Glutamatergic neuron (in vitro differentiated cells): ENCODE measurements at places on chromosomes 7 and 10. TPM values are rescaled to one million over a fixed set of nuclear protein-coding genes. Genes with fewer than 3 reads are reported as not detected.

DNA sequence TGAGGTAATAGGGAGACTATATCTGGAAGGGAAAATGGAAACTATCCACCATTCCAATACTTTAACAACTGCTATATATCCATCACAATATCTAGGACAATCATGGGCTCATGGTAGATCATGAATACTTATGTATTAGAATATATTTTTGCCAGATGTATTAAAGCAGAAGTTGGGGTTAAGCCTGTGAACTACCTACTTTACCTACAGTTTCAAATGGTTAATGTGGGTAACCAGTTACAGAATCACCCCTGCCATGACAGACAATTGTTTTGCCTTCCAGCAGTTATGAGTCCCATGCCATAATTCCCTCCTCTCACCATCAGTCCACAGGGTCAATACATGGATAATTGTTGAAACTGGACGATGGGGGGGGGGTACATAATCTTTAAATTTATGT lies 29.9 kb upstream of the RAPGEF5 start:
- DNase-seq: no peak

GRCh38 chr10:92413011-92413410 lies 122.0 kb downstream of the MARCHF5 start:
- no peak for DNase-seq

Gene CHST15
- total RNA-seq: 2.4 TPM

DNA sequence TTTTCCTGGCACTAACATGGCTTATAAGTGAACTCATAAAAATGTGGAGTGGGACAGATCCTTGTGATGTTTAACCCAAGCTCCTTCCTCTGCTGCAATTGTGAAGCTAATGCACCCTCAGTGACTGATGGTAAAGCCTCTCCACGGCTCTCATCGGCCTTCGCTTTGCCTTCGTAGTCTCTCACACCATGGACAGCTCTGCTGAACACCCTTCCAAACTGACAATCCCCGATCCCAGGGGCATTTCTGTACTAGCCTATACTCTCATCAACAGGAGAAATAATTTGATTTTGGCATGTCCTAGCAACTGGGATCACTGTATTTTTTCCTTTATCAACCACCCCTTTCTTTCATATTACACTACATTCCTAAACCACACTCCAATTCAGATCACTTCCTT lies 6.1 kb downstream of the ZNF777 start:
- DNase-seq: no peak

- no peak for DNase-seq
Measured at GRCh38 chr10:122455376-122456079, 1.1 kb downstream of the ARMS2 start.

DNA sequence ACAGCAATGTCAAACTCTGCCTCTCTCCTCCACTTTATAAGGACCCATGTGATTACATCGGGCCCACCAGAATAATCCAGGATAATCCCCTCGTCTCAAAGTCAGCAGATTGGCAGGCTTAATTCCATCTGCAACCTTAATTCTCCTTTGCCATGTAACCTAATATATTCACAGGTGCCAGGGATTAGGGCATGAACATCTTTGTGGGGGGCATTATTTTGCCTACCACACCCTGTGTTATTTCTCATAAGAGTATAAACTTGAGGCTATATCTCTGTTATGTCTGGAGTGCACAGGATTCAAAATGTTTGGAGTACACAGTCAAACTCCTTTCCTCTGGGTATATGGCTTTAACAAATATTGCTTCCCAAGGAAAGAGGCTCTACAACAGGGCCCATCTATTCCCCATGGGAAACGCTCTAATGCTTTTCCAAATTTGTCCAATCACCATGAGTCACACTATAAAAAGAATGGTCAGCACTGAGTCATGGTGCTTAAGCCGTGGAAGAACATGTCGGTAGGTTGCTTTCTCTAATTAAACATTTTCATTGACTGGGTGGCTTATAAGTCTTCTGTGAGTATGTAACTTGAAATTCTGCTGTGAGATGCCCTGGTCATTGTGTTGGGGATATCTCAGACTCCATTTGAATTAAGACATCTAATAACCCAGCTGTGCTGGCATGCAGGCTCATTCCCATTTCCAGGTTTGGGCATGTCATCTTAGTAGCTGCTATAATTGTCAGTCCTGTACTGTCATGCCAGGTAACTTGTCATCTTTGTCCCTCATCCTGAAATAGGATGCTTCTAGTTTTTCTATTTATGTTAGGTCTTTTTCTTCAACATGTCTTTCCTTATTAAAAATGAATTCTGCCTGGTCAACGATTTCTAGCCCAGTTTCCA lies 11.5 kb upstream of the AKR1B10 start:
- DNase-seq: no peak

DNA sequence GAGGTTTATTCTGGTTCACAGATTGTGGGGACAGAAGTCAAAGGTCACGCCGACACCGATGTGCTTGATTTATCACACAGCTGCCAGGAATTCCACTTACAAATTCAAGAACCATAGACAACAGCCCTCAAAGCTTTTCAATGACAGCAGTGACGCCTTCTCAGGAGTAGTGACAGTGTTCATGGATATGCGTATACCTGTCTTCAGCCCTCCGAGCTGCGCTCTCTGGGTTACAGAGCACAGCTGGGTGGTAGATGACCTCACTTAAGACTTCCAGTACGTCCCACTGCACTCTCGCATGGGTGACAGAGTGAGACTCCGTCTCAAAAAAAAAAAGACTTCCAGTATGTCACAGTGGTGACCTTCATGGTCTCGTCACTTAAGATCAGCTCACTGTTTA lies 108.5 kb downstream of the TCERG1L start:
- no peak for DNase-seq

- no peak for DNase-seq
Measured at GRCh38 chr7:44473295-44473694, 17.2 kb downstream of the NUDCD3 start.

Gene CNNM1
- 0.10 TPM for total RNA-seq

GRCh38 chr7:111873963-111874690 lies 311.8 kb upstream of the IMMP2L start:
- DNase-seq: no peak

Gene LIPJ
- total RNA-seq: 0.22 TPM

Gene ATOH7
- 0.86 TPM for total RNA-seq

DNA sequence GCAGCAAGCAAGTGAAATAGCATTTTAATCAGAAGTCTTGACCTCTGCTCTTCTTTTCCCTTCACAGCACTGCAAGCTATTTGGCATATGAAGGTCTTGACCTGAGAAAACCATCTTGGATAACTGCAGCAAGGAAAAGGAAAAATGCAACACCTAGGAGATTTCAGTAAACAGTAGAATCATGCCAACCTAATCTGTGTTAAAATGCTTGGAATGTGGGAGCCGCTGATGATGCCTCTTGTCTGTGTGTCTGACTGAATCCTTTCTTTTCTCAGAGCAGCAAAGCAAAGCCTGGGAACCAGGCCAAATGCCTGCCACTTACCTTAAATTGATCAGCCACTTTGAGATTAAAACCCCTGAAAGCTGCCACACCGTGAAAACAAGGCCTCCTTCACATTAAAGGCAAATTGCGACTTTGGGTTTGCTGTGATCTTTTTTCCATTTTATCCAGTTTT lies 80.4 kb upstream of the CDK6 start:
- no peak for DNase-seq

Gene NPSR1
- not detected for total RNA-seq

GRCh38 chr7:45988405-45989057 lies 67.5 kb upstream of the IGFBP3 start:
- DNase-seq: no peak

- no peak for DNase-seq
Measured at GRCh38 chr7:835021-835420, 2.7 kb downstream of the SUN1 start.

DNA sequence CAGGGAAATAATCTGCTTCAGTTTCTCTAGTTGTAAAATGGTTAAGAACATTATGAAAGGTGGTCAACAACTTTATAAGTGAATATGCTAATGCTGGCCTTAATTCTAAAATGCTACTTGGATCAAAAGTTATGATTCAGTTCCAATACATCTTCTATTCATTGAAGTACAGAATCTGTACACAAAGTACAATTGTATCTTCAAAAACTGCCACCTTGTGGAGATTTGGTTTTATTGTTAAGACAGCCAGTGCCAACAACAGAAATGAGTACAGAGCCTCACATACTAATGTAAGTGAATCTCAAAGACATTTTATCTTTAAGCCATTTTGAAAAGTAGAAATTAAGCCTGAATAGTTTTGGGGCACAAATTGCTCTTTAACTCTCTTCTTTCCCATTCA lies 194.0 kb downstream of the CFTR start:
- no peak for DNase-seq

Gene PALD1
- total RNA-seq: 15.5 TPM
